COR-L47 (cell line): ENCODE measurements at places on chromosomes 7 and 10.
A peak's percentile ranks its signal among the peaks of the same experiment; 100 is the strongest.

DNA sequence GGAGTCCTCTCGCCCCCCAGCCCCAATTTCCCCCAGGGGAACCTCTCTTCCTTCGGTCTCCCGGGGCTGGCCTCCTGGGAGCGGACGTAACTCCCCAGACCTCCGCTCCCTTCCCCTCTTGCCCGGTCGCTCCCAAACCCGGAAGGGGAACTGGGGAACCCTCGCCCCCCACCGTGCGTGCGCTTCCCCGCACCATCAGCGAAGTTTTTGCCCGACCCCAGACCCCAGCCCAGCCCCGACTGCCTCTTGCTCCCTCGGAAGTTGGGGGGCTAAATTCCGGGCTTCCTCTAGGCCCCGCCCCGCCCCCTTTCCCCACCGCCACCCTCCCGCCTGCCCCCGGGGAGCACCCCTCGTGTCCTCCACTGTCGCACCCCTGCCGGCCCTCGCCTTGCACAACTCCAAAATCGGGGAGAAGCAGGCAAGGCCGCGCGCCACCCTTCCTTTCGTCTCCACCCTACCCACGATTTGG lies 436 bp downstream of the GNB2 start:
- DNase-seq = peak; percentile 59

- no peak for DNase-seq
Measured at GRCh38 chr10:103822107-103822716, 33.2 kb downstream of the SH3PXD2A start.

- DNase-seq = peak; percentile 2
Measured at GRCh38 chr10:32795598-32796183, 162.3 kb downstream of the ITGB1 start.

GRCh38 chr7:1401011-1401410 lies 58.3 kb downstream of the MICALL2 start:
- no peak for DNase-seq
